ENCODE measurements at places on chromosomes 2 and 18.

- H3K27ac ChIP-seq, result no peak overlapping the region
- H3K4me3 ChIP-seq, result no peak overlapping the region
- no peaks in the 10 kb centered on the region for H3K36me3 ChIP-seq
- no peak for DNase-seq
Observed at GRCh38 chr2:148887350-148888002, 12.4 kb downstream of the KIF5C start.

DNA sequence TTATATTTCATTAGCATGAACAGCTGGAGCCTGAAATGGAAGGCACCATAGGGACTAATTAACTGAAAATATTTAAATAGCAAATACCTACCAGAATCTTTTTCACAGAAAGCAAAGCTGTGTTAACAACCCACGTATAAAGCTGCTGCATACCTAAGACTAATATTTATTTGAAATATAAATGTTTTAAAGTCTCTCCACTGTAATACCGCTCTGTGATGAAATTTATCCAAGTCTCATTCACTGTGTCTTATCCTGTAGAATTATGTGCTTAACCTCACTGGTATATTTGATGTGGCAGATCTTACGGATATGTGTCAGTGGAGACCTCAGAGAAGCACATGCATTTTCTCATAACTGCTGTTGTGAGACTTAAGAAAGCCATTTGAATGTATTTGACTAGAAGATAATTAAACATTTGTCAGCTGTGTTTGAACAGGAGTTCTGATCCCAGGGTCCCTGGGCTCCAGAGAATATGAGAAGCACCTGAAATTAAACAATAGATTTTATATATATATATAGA lies 373.3 kb downstream of the ZNF804A start:
- H3K36me3 ChIP-seq, result no peaks in the 10 kb centered on the region
- no peak overlapping the region for H3K4me3 ChIP-seq
- no peak overlapping the region for H3K27ac ChIP-seq
- no peak for DNase-seq
- no peaks in the 10 kb centered on the region for H3K27me3 ChIP-seq

DNA sequence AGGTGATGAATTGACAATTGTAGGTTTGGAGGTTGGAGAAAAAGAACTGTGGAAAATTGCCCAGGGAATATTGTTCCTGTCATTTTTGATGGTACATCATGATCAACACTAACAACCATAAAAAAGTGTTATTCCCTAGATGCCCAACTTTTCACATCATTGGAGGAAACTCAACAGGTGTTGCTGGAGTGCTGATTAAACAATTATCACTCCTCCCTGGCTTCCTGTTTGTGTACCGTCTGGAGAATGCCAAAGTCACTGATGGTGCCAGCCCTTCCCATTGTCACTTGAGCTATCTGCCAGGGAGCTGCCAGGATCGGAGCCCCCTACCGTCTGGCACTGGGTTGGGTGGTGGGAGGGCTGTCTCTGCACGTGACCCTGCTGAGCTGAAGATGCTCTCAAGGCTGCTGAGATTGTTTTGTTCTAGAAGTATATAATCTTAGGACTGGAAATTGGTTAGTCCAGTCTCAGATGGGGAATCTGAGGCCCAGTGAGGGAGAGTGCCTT lies 156.9 kb downstream of the PRKCE start:
- no peaks in the 10 kb centered on the region for H3K36me3 ChIP-seq
- H3K27ac ChIP-seq, result no peak overlapping the region
- H3K4me3 ChIP-seq, result no peak overlapping the region
- H3K27me3 ChIP-seq, result no peaks in the 10 kb centered on the region
- no peaks in the 10 kb centered on the region for H3K4me1 ChIP-seq

GRCh38 chr2:188345831-188346458 lies 54.3 kb downstream of the GULP1 start:
- no peaks in the 10 kb centered on the region for H3K27me3 ChIP-seq
- DNase-seq, result no peak
- H3K36me3 ChIP-seq, result no peaks in the 10 kb centered on the region
- no peak overlapping the region for H3K4me3 ChIP-seq

GRCh38 chr2:50791271-50791670 lies 240.7 kb downstream of the NRXN1 start:
- H3K4me1 ChIP-seq, result no peaks in the 10 kb centered on the region
- no peak overlapping the region for H3K4me3 ChIP-seq
- DNase-seq, result no peak
- no peak overlapping the region for H3K27ac ChIP-seq
- H3K36me3 ChIP-seq, result no peaks in the 10 kb centered on the region

DNA sequence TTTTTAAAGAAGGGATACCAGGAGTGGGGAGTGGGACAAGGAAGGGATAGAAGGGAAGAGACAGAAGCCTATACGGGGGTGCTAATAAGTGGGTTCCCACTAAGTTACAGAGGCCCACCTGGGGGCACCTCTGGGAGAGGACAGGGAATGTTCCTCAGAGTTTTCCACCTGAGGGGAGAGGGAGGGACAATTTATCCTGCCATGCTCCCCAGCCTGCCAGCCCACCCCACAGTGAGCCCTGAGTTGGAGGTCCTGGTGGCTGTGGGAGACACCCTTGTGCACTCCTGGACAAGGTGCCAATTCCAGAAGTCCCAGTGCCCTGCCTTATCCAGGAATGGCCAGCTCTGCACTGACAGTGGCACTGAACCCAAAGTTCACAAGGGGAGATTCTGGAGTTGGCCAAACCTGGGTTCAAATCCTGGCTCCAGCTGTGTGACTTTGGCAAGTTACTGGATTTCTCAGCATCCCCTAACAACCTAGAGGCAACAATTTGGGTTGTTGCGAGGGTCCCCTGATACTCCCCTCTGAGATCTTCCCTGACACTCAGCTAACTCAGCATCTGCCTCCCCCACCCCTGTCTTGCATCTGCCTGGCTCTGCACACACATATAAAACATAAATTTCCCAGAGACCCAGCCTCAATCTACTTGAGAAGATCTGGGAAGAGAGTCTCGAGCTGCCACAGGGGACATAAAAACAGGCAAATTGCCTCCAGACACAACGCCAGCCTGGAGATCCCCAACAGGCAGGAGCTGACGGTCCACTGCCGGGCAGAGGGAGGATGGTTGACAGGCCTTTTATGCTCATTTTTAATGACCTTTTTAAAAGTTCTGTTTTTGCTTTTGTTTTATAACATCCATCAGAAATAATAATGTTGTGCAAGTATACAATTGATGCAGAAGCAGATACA lies 98.7 kb upstream of the ST3GAL5 start:
- DNase-seq, result no peak
- no peaks in the 10 kb centered on the region for H3K27me3 ChIP-seq
- H3K4me1 ChIP-seq, result no peaks in the 10 kb centered on the region
- no peak overlapping the region for H3K27ac ChIP-seq
- H3K36me3 ChIP-seq, result no peaks in the 10 kb centered on the region

DNA sequence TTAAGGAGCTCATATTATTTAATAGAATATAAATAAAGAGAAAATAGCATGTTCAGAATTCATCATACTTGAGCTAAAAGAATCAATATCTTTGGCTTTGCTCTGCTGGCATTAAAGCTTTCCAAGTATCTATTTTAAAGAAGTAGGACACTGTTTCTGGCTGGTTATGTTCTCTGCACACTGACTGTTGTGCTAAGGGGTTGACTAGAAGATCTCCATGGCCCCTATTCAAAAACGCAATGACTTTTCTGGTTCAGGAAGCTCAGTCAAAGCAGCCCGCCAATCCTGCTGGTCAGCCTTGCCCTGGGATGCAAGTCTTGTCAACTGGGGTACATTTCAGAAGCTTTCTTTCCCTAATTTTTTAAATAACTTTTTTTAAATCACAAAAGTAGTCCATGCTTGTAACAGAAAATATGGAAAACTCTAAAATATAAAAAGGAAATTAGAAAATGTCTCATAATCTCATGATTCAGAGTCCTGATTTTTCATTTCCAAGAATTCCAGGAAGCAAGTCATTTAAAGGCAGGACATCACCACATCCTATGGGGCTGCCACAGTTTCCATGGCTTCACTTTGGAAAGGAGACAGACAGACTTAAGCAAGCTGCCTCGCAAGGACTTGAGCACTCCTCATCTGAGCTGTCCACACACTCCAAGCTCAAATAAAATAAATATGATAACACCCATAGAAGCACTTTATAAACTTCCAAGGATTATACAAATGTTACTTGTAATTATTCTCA lies 195.1 kb downstream of the TXNL1 start:
- DNase-seq, result no peak
- no peak overlapping the region for H3K4me3 ChIP-seq
- H3K36me3 ChIP-seq, result no peaks in the 10 kb centered on the region
- H3K27ac ChIP-seq, result no peak overlapping the region

DNA sequence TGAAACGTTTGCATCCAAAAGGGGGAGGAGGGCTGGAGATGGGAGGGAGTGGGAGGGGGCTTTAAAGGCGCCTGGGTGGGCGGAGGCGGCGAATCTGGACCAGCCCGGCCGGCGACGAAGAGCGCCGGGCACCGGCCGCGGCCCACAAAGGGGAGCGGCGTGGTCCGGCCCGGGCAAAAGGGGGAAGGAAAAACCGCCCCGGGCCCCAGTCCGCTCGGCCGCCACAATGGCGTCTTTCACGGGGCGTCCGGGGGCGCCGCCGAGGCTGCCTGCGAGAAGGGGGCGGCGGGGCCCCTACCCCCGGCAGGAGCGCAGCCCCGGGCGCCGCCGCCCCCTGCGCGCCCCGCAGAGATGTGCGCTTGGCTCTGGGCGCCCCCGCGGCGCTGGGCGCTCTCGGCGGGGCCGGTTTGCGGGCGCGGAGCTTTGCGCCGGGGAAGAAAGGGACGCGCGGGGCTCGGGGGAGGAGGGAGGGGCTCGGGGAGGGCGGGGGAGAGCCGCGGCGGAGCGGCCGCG lies 108.1 kb upstream of the KCTD1 start:
- no peak for DNase-seq
- peaks cover 11% of the 10 kb centered on the region for H3K4me1 ChIP-seq
- peaks cover 62% of the 10 kb centered on the region for H3K27me3 ChIP-seq
- H3K36me3 ChIP-seq, result no peaks in the 10 kb centered on the region
- H3K4me3 ChIP-seq, result peak overlapping the region; percentile 50

- H3K36me3 ChIP-seq, result no peaks in the 10 kb centered on the region
- peak; percentile 30 for DNase-seq
- H3K27ac ChIP-seq, result peak overlapping the region; percentile 47
Observed at GRCh38 chr2:216578325-216578724, 54.9 kb upstream of the IGFBP2 start.

DNA sequence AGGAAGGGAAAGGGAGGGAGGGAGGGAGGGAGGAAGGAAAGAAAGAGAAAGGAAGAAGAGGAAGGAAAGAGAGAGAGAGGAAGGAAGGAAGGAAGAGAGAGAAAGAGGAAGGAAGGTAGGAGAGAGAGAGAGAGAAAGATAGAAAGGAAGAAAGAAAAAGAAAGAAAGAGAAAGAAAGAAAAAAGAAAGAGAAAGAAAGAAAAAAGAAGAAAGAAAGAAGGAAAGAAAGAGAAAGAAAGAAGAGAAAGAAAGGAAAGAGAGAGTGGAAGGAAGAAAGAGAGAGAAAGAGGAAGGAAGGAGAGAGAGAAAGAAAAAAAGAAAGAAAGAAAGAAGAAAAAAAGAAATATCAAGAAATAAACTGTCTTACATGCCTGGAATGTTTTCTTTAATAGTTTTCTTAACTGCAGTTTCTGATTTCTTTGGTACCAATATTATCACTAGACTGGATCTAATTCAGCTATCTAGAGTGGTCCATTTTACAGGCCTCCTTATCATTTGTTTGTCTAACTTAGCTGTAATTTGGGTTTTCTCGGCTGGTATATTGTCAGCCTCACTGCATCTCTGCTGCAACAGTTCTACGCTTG lies 59.6 kb upstream of the MBOAT2 start:
- H3K27ac ChIP-seq, result no peak overlapping the region
- no peak overlapping the region for H3K4me3 ChIP-seq
- H3K36me3 ChIP-seq, result no peaks in the 10 kb centered on the region
- DNase-seq, result no peak
- no peaks in the 10 kb centered on the region for H3K27me3 ChIP-seq
